BJ (cell line): ENCODE measurements at places on chromosomes 12 and 14.
A peak's percentile ranks its signal among the peaks of the same experiment; 100 is the strongest.

- DNase-seq = no peak
Measured at GRCh38 chr12:27534060-27534764, 10.2 kb downstream of the PPFIBP1 start.

- DNase-seq = no peak
Measured at GRCh38 chr12:39235990-39236767, 206.7 kb downstream of the KIF21A start.

- no peak for DNase-seq
Measured at GRCh38 chr14:73462048-73462715, 3.8 kb upstream of the NUMB start.

DNA sequence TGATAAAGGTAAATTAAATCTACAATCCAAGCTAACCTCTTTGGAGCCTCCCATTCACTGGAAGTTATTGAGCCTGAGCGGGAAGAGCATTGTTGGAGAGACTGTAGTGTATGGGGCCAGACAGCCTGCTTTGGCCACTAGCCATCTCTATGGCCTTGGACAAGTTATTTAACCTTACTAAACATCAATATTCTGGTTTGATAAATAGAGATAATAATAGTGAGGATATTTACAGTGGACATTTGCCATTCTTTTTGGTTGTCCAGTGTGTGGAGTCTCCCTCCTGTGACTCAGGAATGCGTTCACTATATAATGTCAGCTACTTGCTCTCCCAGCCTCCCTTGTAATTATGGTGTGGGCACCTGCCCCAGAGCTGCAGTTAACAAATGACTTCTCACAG lies 216.1 kb downstream of the SLC38A4 start:
- no peak for DNase-seq

- DNase-seq = no peak
Measured at GRCh38 chr12:53044896-53045695, 4.8 kb upstream of the TNS2 start.

GRCh38 chr14:61213191-61213621 lies 67.9 kb downstream of the TMEM30B start:
- DNase-seq = peak; percentile 84

DNA sequence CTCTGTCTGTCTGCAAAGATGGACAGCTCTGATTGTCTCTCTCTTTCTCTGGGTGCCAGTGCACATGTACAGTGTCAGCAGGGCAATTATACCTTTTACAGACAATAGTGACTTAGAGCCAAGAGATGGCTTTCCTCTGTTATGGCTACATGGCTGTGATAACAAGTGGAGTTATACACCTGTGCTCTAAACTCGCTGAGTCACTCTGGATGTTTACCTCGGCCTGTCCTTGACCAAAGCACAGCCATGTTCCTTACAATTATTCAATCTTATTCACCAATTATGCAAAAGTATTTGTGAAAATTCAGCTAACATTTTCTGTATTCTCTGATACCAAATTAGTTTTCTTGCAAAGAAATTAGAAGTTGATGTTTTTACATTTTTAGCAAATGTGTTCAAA lies 475.5 kb upstream of the CCDC196 start:
- DNase-seq = no peak

DNA sequence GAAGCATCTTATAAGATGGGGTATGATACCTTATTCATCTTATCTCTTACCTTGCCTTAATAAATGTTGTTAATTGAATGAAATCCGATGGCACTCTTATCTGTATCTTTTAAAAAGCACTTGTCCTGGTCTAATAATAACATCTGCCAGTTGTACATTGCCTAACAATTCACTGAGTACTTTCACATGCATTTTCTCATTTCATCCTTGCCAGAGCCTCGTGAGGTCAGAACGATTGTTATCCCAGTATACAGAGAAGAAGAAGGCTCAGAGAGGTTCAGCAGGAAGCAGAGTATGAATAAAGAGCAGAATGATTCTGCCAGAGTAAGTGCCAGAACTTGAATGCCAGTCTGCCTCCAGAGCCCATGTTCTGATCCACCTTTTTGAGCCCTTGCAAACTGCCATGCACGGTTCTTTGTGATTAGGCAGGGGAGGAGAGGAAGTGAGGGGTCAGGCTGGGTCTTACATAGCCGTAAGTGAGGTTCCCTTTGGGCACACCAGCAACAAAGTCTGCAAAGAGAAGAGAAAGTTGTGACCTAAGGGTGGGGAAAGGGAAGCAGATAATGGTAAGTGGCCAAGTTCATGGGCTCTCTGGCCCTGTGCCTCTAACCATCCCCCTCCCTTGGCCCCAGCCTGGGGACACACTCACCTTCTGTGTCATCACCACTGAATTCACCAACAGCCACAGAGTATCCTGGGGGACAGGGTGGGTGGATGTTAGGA lies 11.7 kb downstream of the ITGA5 start:
- DNase-seq = no peak

- no peak for DNase-seq
Measured at GRCh38 chr12:90939382-90939781, 15.6 kb downstream of the CCER1 start.

- DNase-seq = no peak
Measured at GRCh38 chr12:105935981-105936380, 202.8 kb downstream of the NUAK1 start.

DNA sequence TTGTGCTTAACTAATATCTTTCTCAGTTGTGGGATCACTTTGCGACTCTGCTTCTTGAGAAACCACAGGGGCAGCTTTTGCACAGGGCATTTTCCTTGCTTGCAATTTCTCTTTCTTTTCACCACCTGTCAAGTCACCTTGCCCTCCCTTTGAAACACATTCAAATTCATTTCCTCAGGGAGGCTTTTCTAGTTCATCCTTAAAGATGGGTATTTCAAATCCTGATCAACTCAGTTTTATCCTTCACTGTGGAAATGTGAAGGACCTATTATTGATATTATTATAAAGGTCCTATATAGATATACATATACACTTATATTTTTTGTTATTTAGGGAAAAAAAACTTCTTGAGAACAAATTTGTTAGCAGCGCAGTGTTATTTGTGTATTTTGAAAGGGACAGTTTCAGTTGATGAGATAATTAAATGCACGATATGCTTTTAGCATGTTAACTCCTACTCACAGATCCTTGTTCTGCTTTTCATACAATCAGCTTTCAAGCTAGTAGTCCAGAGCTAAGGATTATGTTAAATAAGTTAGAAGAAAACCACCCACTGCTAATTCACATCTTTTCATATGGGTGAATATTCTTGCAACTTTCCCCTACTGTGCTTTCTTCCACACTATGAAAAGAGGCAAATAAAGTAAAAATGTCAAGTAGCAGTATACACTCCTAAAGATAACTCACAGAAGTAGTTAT lies 501.4 kb upstream of the RGS6 start:
- no peak for DNase-seq

DNA sequence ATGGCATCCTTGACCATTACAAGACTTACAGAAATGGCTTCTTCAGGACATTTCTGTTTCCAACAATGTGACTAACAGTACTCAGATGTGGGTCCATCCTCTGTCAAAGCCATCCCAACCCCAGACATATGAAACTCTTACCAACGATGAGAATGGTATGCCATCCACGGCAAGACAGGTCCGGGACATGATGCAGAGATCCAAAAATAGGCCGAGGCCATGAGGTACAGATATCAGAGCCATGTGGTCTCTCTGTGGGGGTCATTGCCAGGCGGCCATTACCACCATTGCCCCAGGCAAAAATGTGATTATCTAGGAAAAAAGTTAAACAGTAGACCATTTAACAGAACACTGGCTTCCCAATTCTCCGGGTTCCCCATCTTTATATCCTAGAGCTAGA lies 27.5 kb downstream of the ZC2HC1C start:
- DNase-seq = no peak

GRCh38 chr14:73058922-73059673 lies 764 bp downstream of the RBM25 start:
- no peak for DNase-seq

DNA sequence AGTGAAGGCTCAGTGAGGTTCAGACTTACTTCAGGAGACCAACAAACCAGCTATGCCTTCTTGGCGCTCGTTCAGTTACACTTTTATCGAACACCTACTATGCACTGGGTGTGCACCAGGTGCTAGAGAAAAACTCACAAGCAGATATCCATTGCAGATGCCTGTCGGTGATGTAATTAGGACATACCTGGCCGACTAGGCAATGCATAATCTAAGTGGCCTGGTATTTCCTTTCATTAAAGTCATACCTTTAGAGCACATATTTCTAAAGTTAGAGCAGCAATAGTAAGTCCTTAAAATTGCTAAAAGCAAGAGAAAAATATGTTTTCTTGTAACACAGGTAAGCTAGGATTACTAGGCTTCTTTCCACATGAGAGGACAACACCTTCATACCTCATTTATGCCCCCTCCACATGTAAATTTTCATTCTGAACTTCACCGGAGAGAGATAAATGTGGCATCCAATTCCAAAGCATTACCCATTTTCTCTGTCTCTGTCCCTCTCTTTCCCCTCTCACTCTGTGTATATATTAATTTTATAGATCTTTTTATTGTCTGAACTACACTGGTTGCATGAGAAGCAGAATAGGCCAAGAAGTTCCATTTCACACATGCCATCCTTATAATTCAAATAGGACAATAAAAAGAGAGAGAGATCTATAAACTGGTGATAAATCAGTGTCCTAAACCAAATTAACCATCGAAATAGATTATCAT lies 242.2 kb downstream of the SPTSSA start:
- DNase-seq = no peak

DNA sequence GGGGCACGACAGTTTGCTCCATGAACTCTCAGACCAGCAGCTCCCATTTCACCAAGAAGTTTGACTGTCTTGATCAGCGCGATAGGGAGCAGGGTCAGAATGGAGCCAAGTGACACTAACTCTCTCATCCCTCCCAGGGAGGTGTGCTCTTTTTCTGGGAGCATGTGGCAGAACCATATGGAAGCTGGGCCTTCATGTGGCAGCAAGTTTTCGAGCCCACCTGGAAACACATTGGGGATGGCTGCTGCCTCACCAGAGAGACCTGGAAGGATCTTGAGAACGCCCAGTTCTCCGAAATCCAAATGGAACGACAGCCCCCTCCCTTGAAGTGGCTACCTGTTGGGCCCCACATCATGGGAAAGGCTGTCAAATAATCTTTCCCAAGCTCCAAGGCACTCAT lies 24.0 kb downstream of the ITGA7 start:
- no peak for DNase-seq

DNA sequence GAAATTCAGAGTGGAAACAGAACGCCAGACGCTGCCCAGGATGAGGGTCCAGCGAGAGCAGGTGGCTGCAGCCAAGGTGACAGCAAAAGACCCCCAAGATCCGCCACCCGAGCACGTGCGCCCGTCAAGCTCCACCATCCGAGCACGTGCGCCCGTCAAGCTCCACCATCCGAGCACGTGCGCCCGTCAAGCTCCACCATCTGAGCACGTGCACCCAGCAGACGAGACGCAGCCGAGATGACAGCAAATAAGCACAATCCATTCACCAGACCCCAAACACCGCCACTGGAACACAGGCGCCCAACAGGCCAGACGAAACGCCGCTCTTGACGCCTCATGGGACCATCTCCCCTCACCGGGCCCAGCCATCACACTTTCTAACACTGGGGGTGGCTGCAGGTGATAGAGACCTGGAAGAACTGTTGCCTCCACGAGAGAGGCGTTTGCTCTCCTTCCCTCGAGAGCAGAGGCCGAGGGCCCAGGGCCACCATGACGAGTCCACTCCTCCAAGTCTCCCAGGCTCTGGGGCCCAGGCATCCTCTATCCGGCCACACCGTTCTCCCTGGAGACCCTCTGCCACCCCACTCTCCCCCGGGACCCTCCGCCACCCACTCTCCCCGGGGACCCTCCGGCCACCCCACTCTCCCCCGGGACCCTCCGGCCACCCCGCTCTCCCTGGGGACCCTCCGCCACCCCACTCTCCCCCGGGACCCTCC lies 62.1 kb upstream of the GALNT9 start:
- DNase-seq = no peak

DNA sequence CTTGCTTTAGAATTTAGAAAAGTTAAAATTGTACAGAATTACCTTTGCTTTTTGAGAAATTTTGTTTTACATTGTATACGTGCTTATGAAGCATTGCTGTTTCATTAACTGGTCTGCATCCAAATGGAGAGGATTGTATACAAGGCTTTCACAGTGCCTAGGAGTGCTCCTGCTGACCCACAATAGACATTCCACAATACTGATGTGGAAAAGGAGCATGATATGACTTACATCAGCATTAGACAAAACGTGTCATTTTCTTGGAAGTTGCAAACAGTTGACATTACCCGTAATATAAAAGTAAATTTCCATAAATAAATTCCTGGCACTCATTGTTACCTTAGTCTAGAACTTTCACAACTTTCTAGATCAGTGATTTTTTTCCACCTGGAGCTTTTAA lies 1.9 kb downstream of the PRKD1 start:
- no peak for DNase-seq

GRCh38 chr14:85601246-85601645 lies 71.3 kb downstream of the FLRT2 start:
- no peak for DNase-seq

DNA sequence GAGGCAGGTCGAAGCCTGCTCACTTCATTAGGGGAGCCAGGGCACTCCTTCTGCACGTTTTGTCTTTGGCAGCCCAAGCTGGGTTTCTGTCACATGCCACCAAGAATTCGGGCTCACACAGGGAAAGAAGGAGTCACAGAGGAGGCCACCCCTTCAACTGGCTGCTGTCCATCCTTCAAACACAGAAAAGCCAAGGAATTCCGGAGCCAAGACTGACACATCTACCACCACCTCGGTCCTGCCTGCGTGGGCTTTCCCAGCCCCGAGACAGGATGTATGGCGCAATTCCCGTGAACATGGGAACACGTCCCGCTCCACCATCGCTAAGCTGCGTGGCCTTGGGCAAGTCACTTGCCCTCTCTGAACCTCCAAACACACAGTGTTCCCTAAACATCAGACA lies 70.4 kb downstream of the NCOR2 start:
- DNase-seq = no peak

- DNase-seq = no peak
Measured at GRCh38 chr12:65895759-65896656, 71.7 kb downstream of the HMGA2 start.

DNA sequence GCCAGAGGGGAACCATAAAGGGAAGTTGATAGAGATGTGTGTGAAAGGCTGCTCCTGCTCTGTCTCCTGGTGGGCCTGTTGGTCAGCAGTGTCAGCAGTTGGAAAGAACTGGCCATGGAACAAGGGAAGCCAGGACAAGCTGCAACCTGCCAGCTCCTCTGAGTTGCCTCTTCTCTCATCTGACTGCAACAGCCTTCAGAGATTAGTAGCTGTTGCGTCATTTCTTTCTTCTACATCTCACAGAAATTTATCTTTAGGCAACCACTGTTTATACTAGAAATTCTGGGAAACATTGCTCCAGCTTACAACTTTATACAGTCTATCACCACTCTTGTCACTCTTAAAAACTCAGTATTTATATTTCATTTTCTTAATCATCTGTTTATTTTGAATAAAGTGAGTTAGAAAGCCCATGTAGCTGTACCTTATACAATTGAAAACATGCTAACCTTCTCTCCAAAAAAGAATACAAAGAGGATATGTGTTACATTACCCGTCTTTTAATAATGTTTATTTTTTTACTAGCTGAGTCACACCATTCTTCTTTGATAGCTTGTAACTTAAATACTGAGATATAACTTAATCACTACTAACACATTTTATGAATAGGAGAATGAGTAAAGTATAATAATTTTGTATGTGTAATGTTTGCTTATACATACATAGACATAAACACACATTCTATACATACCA lies 224.2 kb downstream of the LRFN5 start:
- DNase-seq = no peak

GRCh38 chr12:49033611-49034285 lies 15.2 kb upstream of the PRKAG1 start:
- DNase-seq = no peak

GRCh38 chr14:58078068-58078467 lies 73.9 kb downstream of the ARMH4 start:
- peak; percentile 70 for DNase-seq

- no peak for DNase-seq
Measured at GRCh38 chr14:52355526-52355925, 41.4 kb downstream of the PTGER2 start.
